CD8-positive, alpha-beta memory T cell (primary cell): ENCODE measurements at places on chromosomes 2 and 18.

- no peak for DNase-seq
- H3K4me1 ChIP-seq: no peaks in the 10 kb centered on the region
- H3K36me3 ChIP-seq: no peaks in the 10 kb centered on the region
- H3K27ac ChIP-seq: no peak overlapping the region
- no peaks in the 10 kb centered on the region for H3K27me3 ChIP-seq
Measured at GRCh38 chr2:224325941-224326340, 76.0 kb downstream of the FAM124B start.

GRCh38 chr18:13583576-13584550 is 142.5 kb downstream of the FAM210A start:
- H3K27me3 ChIP-seq: no peaks in the 10 kb centered on the region
- peaks cover 10% of the 10 kb centered on the region for H3K4me1 ChIP-seq
- H3K27ac ChIP-seq: no peak overlapping the region
- no peak overlapping the region for H3K4me3 ChIP-seq

DNA sequence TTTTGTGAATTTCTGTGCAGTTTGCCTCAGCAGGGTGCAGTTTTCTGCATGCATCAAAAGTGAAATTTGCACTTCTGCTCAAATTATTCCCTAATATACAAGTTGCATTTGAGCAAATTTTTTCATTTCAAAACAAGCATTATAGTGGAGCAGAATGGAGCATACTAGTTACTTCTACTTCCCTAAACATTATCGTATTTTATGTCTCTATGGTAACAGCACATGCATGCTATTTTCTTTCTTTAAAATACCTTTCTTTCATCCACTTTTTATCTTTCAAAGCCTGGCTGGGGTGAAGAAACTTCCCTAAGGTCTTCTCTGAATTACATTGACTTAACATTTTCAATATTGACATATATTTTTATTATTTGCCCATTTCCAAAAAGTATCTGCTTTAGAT is 11.2 kb downstream of the RHBDD1 start:
- H3K36me3 ChIP-seq: no peaks in the 10 kb centered on the region
- DNase-seq: no peak
- H3K27me3 ChIP-seq: no peaks in the 10 kb centered on the region

DNA sequence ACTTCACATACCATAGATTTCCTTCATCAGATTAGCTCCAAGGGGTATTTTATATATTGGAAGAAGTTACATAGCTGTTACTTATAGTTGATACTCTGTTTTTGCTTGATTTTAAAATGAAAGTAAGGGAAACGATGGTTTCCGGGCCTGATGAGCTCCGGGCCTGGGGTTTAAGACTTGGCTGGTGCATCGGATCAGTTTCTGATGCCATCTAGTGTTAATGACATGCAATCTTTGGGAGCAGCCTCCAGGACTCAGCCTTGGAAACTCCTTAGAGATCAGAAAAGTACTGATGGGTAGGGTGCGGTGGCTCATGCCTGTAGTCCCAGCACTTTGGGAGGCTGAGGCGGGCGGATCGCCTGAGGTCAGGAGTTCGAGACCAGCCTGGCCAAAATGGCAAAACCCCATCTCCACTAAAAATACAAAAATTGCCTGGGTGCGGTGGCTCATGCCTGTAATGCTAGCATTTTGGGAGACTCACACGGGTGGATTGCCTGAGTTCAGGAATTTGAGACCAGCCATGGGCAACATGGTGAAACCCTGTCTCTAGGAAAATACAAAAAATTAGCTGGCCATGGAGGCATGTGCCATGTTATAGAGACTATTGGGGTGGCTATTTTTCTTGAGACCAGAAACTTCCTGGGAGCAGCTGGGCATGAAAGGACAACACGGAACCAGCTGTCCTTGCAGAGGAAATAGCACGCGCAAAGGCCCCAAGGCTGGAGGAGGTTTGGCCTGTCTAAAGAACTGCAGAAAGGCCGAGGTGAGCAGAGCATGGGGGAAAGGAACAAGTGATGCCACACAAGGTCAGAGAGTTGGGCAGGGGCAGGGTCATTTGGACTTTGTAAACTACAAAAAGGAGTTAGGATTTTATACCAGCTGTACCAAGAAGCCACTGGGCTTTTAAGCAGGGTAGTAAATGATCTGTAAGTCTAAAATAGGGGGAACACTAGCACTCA is 46.9 kb upstream of the CNOT11 start:
- peak; percentile 25 for DNase-seq
- H3K36me3 ChIP-seq: no peaks in the 10 kb centered on the region
- H3K4me3 ChIP-seq: no peak overlapping the region
- no peak overlapping the region for H3K27ac ChIP-seq
- no peaks in the 10 kb centered on the region for H3K27me3 ChIP-seq
- no peaks in the 10 kb centered on the region for H3K4me1 ChIP-seq

DNA sequence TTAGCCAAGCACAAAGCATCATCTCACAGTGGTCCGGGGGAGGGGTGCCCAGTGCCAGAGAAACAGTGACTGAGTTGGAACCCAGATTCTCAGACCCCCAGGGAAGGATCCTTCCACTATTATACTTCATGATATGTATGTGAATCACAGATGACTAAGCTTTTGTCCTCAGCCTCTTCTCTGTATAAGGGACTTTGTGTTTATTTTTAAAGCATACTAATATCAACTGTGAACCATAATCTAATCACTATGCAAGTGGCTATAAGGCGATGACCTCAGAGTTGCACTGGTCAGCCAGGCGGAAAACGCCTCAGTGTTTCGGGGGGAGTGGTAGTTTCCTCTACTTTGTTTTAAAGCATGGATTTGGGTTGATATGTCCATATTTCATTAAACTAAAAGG is 160.4 kb upstream of the TMEM200C start:
- no peak for DNase-seq

DNA sequence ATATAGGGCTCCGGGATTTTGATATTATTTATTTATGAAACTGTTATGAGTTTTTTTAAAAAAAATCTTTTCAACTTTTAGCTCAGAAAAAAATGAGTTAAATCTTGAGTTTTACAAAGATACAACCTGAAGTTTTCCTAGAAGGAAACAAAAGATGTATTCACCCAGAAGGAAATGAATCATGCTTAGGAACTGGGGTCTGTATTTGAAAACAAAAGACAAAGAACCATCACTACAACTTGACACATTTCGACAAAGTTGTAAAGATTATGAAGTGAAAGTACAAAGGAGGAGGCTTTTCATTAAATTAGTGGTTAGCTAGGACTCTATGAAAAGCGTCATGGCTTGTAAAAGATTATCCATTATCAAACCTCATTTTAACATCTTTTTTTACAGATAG is 143.3 kb downstream of the PDE1A start:
- no peaks in the 10 kb centered on the region for H3K36me3 ChIP-seq
- no peak for DNase-seq
- H3K4me3 ChIP-seq: no peak overlapping the region
- H3K27ac ChIP-seq: no peak overlapping the region
- no peaks in the 10 kb centered on the region for H3K27me3 ChIP-seq

DNA sequence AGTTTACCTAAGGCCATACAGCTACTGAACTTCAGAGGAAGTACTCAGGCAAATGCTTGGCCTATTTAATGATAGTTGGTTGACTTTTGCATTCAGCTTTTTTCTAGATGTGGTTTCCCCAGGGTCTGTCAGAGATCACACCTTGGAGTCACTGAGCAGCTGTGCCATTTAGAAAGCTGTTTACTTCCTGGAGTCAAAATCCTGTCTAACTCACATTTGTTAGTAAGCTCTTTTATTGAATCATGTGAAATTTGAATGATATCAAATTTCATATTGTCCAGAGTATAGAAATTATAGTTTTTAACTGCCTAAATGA is 7.6 kb upstream of the TRIB2 start:
- DNase-seq: no peak
- H3K27me3 ChIP-seq: no peaks in the 10 kb centered on the region
- no peak overlapping the region for H3K4me3 ChIP-seq
- no peak overlapping the region for H3K27ac ChIP-seq
- H3K36me3 ChIP-seq: no peaks in the 10 kb centered on the region

DNA sequence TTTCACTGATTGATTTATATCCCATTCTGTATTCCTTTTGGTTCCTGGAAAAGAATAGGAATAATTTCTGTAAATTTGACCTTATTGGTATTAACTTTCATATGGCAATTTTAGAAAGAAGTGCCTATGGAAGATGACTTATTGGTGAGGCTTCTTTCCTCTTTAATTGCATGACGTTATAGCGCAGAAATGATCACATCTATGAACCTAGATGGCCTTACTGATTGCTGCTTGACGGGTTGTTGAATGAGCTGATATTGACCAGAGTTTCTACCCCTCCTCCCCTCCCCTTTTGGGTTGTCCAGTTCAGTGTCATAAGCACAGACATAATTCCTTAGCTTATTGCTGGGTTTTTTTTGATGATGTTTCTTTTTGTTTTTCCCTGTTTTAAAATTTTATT is 14.6 kb downstream of the ACSL3 start:
- H3K27ac ChIP-seq: no peak overlapping the region
- no peaks in the 10 kb centered on the region for H3K36me3 ChIP-seq
- no peaks in the 10 kb centered on the region for H3K27me3 ChIP-seq
- H3K4me3 ChIP-seq: no peak overlapping the region
- no peak for DNase-seq
- no peaks in the 10 kb centered on the region for H3K4me1 ChIP-seq

GRCh38 chr18:68314403-68314802 is 400.5 kb downstream of the TMX3 start:
- DNase-seq: no peak
- no peak overlapping the region for H3K27ac ChIP-seq

- H3K27me3 ChIP-seq: no peaks in the 10 kb centered on the region
- no peaks in the 10 kb centered on the region for H3K4me1 ChIP-seq
- no peaks in the 10 kb centered on the region for H3K36me3 ChIP-seq
- H3K27ac ChIP-seq: no peak overlapping the region
- no peak overlapping the region for H3K4me3 ChIP-seq
- no peak for DNase-seq
Measured at GRCh38 chr18:21826196-21826595, 85.6 kb downstream of the MIB1 start.

DNA sequence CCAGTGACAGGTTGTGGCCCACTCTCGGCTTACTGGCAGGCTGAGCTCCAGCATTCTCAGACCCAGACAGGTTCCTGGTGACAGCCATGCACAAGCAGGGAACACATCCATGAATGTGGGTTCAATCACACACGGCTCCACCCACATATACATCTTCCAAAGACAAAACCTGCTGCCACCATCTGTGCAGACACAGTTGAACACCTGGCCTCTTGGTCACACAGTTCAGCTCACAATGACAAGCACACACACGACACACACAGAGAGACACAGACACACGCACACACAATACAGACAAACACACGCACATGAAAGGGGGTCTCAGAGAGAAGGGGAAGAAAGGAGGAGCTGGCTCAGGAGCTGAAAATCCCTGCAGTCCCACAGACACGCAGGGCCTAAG is 32.1 kb upstream of the PTMA start:
- H3K4me1 ChIP-seq: peaks cover 7% of the 10 kb centered on the region
- H3K27ac ChIP-seq: no peak overlapping the region
- no peaks in the 10 kb centered on the region for H3K36me3 ChIP-seq
- peaks cover 4% of the 10 kb centered on the region for H3K27me3 ChIP-seq
- DNase-seq: no peak

DNA sequence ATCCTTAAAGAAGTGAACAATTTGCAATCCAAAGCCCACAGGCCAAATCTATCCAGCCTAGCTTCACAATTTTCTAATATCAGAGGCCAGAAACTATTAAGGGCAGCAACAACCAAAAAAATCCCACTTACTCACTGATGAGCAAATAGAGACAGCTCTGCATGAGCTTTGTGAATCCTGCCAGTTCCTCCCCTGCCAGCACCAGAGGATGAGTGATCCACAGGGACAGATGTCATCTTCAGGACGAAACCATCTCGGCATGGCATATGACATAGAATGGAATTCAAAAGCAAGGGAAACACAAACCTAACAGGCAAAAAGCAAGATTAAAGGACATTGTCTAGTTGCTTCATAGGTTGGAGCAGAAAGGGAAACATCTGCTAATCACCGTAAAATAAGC is 2.2 kb upstream of the DSC2 start:
- H3K4me1 ChIP-seq: no peaks in the 10 kb centered on the region
- no peaks in the 10 kb centered on the region for H3K36me3 ChIP-seq
- DNase-seq: no peak
- no peak overlapping the region for H3K4me3 ChIP-seq

- no peak overlapping the region for H3K4me3 ChIP-seq
- no peaks in the 10 kb centered on the region for H3K27me3 ChIP-seq
- no peak overlapping the region for H3K27ac ChIP-seq
- H3K36me3 ChIP-seq: no peaks in the 10 kb centered on the region
- H3K4me1 ChIP-seq: no peaks in the 10 kb centered on the region
Measured at GRCh38 chr2:159266554-159266953, 19.9 kb downstream of the WDSUB1 start.

GRCh38 chr18:3528231-3528630 is 78.3 kb downstream of the TGIF1 start:
- H3K27ac ChIP-seq: no peak overlapping the region
- DNase-seq: no peak
- no peak overlapping the region for H3K4me3 ChIP-seq

- no peak for DNase-seq
- H3K27ac ChIP-seq: no peak overlapping the region
- H3K4me1 ChIP-seq: no peaks in the 10 kb centered on the region
- no peaks in the 10 kb centered on the region for H3K36me3 ChIP-seq
- H3K4me3 ChIP-seq: no peak overlapping the region
Measured at GRCh38 chr18:61360404-61361383, 27.5 kb downstream of the CDH20 start.

- no peaks in the 10 kb centered on the region for H3K4me1 ChIP-seq
- no peak overlapping the region for H3K27ac ChIP-seq
- no peaks in the 10 kb centered on the region for H3K27me3 ChIP-seq
- no peak overlapping the region for H3K4me3 ChIP-seq
- no peaks in the 10 kb centered on the region for H3K36me3 ChIP-seq
Measured at GRCh38 chr2:40192864-40193669, 258.8 kb downstream of the SLC8A1 start.

GRCh38 chr2:112686348-112687217 is 34.2 kb upstream of the NT5DC4 start:
- peak overlapping the region; percentile 53 for H3K27ac ChIP-seq
- DNase-seq: no peak
- H3K27me3 ChIP-seq: no peaks in the 10 kb centered on the region
- no peaks in the 10 kb centered on the region for H3K36me3 ChIP-seq
- H3K4me1 ChIP-seq: peaks cover 11% of the 10 kb centered on the region

GRCh38 chr2:103367877-103368276 is 606.0 kb downstream of the TMEM182 start:
- DNase-seq: no peak
- H3K4me3 ChIP-seq: no peak overlapping the region
- no peaks in the 10 kb centered on the region for H3K27me3 ChIP-seq
- H3K27ac ChIP-seq: no peak overlapping the region

- peaks cover 6% of the 10 kb centered on the region for H3K4me1 ChIP-seq
- H3K4me3 ChIP-seq: no peak overlapping the region
- no peak for DNase-seq
- no peaks in the 10 kb centered on the region for H3K36me3 ChIP-seq
- no peaks in the 10 kb centered on the region for H3K27me3 ChIP-seq
Measured at GRCh38 chr2:105393373-105394055, 5.3 kb downstream of the FHL2 start.

- no peaks in the 10 kb centered on the region for H3K36me3 ChIP-seq
- no peaks in the 10 kb centered on the region for H3K4me1 ChIP-seq
- DNase-seq: no peak
- no peak overlapping the region for H3K27ac ChIP-seq
Measured at GRCh38 chr2:232998666-232998985, 14.4 kb downstream of the NGEF start.
